ENCODE measurements at places on chromosomes 1 and 21.

GRCh38 chr1:200323856-200324400 is 85.9 kb downstream of the ZNF281 start:
- no peak for DNase-seq

- no peak for DNase-seq
Observed at GRCh38 chr21:31395268-31395667, 51.2 kb upstream of the TIAM1 start.

GRCh38 chr1:196573226-196573625 is 35.0 kb downstream of the KCNT2 start:
- DNase-seq, result no peak

GRCh38 chr1:247357781-247358211 is 26.1 kb upstream of the ZNF496 start:
- DNase-seq, result no peak

- peak; percentile 26 for DNase-seq
Observed at GRCh38 chr1:157045250-157046218, at the start of gene ARHGEF11. Gene ARHGEF11 (minus strand): TSS chr1:157045742. CDS start chr1:157044330, 1,412 bp downstream.

DNA sequence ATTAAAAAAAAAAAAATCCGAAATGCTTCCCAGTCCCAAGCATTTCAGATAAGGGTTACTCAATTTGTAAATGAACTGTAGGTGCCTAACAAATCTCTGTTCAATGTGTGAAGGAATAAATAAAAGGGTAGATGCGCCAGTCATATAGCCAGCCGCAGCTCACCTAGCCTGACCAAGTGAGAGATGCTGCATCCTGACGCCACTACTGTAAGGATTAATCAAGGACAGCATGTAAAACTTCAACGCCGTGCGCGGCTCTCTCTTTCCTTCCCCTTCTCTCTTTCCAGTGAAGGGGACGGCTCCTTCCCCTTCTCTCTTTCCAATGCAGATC is 441 bp downstream of the PPT1 start:
- DNase-seq, result no peak

- DNase-seq, result no peak
Observed at GRCh38 chr1:79441238-79441637, 434.7 kb upstream of the ADGRL4 start.

DNA sequence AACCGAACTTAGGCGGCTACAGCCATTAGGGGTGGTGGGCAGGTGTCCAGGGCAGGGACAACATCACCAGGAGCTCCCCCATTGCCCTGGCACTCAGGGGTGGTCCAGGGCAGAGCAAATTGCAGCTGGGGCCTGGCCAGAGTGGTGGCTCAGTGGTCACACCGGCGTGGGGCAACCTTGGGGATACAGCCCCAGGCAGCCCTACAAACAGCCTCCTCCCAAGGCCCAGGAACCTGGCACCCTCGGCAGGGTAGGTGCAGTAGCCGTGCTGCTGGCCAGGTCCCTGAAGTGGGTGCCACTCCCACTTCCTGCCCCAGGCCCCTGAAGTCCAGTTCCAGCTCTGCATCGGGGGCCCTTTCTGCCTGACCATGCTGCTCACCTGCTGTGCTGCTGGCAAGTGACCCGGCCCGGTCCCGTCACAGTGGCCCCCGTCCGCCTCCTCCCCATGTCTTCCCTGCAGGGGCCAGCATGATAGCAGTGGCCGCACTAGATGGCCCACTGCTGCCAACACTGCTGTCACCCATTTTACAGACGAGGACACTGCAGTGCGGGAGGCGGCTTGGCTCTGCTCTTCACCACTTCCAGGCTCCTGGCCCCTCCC is 712.8 kb downstream of the MATN1 start:
- no peak for DNase-seq

DNA sequence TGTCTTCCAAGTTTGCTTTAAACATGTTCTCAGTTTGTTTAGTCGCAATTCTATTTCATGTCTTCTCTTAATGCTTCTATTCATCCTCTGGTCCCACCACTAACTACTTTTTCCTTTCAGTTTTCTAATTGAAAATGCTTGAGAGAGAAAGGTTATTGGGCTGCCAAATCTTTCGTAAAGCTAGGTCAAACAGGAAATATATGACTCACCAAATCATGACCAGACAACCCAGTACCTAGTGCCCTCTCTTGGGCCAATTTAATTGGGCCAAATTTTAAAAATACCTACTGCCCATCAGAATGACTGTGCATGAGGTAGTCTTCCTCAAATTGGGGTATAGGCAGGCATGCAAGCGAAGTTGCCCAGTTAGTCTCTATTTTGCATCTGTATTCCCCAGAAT is 295.4 kb upstream of the PBX1 start:
- DNase-seq, result no peak

DNA sequence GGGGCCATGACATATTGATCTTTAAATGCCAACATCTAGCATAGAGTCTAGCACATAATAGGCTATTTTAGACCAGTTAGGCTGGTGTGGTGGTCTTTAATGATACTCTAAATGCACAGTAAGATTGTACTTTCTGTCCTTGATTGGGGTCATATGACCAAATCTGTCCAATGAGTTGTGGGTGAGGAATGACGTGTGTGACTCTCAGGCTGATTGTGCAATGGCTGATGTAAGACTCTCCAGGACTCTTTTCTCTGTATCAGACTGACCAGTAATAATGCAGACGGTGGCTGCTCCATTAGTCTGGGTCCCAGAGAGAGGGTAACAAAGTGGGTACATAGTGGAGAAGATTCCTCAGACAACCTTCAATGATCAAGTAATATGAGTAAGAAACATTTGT is 541.6 kb upstream of the CAMK1G start:
- DNase-seq, result no peak
